ENCODE measurements at places on chromosomes 3 and 15.

DNA sequence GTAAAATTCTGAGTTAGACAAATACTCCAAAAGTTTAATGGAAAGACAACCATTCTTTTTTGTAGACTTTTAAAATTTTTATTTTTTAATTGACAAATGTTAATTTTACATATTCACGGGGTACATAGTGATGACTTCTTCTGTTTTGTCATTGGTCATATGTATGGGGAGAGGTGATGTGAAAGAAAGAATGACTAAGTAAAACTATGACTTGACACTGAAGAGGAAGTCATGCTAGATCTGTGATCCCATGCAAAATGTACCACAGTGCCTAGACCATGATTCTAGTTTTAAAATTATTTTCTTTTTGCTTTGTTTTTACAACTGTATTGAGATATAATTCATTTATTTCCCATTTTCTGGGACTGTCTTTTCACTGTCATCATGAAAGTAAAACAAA lies 281.6 kb downstream of the MBNL1 start:
- DNase-seq, result no peak

GRCh38 chr15:93111451-93111850 lies 22.4 kb upstream of the RGMA start:
- DNase-seq, result no peak

GRCh38 chr3:13205567-13206143 lies 132.4 kb upstream of the IQSEC1 start:
- no peak for DNase-seq

- DNase-seq, result no peak
These were observed 111.7 kb downstream of the CHSY1 start for GRCh38 chr15:101139986-101140696.

DNA sequence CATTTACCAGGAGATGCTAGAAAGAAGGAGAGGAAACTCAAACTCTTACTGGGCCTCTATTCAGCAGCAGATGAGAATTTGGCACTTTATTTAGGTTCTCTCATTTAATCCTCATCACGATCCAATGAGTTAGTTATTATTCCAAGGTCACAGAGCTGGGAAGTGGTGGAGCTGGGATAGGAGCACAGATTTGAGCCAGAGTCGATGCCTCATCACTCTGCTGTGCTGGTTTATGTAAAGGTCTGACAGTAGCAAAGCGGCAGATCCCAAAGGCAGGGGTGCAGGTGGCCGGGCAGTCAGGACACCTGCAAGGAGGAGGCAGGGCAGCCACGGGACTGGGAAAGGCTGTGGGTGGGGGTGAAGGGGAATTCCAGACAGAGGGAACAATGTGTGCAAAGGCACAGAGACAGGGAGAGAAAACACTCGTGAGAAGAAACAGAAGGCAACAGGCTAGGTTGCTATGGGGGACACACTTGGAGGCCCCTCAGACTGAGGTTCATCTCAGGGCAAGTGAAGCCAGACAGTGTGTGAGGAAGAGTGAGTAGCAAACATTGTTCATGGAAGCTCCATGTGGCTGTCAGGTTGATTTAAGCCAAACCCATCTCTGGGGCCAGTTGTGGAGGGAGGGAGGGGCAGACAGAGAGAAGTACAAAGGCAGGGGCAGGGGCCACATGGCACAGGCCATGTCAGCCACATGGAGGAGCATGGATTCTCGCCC lies 26.8 kb downstream of the RAB6B start:
- DNase-seq, result no peak

DNA sequence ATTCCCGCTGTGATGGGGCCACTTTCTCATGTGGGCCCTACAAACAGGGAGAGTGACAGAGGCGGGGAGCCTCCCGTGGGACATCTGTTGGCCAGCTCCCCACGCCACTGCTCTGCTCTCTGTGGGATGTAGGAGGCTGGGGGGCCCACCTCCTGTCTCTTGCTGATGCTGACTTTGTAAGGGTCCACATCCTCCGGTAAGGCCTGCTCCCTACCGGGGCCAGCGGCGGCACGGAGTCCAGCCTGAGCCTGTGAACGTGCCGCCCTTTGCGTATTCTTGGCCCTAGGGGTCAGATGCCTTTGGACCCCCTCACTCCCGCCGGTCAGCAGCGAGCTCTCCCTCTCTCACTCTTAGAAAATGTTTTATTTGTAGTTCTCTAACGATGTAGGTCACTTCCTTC lies 153.2 kb downstream of the LRRC28 start:
- DNase-seq, result no peak

DNA sequence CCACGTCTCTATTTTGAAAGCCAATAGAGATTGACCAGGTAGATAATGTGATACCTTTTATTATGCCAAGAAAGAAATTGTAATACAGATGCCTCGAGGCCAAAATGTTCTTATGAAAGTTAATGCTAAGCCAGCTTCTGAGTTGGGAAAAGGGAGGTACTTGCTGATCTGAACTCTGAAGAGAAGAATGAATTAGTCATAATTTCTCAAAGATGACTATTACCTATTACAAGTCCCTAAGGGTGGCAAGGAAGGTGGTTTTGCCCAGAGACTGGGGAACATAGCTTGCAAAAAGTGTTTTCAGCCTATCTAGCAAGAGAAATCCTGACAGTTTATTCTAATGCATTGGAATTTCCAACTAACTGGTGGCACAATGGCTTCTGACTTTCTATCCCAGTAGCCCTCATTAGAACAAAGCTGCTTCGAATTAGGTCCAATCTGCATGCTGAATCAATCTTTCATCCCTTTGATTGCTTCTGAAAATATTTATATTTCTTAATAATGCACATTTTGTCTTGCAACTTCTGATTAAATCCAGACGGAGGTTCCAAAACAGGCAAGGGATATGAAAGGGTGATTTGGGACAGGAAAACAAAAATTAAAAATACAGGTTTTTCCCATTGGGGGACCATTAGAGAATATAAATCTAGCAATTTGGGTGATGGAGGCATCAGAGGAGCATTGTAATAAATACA lies 17.7 kb upstream of the NR2F2 start:
- DNase-seq, result no peak

GRCh38 chr3:11712646-11713045 lies 68.9 kb upstream of the VGLL4 start:
- DNase-seq, result no peak

DNA sequence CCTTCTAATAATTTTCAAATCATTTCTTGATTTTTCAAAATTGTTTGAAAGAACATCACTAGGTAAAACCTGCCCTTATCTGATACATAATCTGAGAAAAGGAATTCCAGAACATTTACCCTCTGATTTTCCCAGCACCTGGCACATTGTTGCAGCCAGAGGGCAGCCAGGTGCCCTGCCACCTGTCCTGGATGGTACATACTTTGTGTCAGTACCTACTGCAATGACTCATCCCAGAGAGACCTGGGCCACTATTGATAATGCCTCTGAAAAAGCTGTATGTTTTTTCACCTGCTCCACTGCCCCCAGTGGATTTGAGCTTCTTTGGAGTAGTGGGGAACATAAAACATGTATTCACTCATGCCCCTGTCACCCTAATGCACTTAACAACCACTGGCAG lies 648.9 kb upstream of the GBE1 start:
- no peak for DNase-seq

- DNase-seq, result no peak
These were observed 147.7 kb upstream of the BHLHE40 start for GRCh38 chr3:4831580-4831950.

- DNase-seq, result no peak
These were observed 70.3 kb downstream of the ARNT2 start for GRCh38 chr15:80474224-80475215.

Data from nucleus accumbens (tissue), 56 donors.